Heart left ventricle (tissue), 16 donors: ENCODE measurements at places on chromosomes 2 and 18.

- DNase-seq, result no peak
Observed at GRCh38 chr2:46492301-46492700, 12.9 kb downstream of the TMEM247 start.

- peak; percentile 57 for DNase-seq
Observed at GRCh38 chr2:237156031-237156856, 70.6 kb downstream of the COPS8 start.

DNA sequence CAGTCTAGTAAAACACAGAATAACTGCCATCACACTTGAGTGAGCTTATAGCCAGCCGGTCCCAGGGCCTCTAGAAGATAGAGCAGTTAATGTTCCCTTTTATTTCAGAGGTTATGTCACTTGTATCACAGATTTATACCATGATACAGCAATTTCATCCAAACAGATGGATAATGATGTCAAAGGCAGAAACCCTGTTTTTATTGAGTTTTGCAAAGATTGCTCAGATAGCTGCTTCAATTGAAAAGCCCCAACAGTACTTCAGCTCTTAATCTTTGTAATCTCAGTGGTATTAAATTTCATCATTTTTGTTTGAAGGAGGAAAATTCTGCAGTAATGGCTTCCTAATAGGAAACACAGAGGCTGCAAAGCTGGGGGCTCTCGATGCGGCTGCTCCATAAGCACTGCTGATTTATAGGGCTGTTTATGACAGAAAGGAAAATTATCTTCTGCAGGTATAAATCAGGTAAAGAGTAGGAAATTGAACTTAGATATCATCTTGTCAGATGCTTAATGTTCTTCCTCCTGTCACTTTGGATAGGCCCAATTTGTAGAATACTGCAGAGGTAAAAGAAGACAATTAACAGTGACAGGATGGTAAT lies 112.3 kb downstream of the LNPK start:
- no peak for DNase-seq

DNA sequence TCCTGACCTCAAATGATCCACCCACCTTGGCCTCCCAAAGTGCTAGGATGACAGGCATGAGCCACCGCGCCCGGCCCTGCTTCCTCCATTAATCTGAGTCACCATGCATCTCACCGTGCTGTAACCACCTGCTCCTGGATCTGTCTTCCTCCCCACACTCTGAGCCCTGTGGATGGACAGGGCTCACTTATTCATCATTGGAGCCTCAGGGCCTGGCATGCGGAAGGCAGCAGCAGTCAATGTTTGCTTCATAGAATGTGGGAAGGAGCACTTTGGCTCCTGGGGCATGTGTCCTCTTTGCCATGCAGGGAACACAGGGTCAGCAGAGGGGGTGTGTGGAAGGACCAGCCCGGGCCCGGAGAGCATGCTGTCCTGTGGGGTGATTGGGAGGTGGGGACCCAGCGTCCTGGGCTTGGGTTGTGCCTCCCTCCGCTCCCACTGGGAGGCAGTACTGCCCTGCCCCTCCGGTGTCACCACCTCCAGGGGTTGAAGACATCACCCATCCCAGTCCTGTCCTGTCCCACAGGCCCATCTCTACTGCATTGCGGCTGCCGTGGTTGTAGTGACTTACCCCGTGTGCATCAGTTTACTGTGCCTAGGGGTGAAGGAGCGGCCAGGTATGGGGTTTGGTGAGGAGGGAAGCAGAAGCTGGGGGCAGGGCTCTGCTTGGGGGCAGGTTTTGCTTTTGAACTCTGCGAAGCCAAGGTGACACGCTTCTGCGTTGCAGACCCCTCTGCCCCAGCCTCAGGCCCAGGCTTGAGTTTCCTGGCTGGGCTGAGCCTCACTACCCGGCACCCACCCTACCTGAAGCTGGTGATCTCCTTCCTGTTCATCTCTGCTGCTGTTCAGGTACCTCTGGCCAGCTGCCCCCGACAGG lies 11.5 kb downstream of the MFSD2B start:
- no peak for DNase-seq

DNA sequence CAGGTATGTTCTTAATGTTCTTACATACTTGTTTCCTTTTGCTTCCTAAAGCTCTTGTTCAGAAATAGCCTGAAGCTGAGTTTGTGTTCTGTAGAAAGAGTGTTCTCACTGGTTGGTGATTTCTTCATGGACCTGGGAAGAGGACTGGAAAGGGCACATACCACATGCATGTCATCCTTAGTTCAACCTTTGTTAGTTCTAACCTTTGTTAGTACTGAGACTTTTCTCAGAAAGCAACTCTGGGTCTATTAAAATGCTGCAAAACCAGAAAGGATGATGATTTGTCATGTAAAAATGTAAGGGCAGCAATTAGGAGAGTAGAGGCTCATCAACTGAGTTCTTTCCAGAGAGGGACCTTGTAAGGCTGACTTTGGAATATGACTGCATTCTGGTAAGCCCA lies 2.5 kb upstream of the FAP start:
- no peak for DNase-seq
